ENCODE measurements at places on chromosomes 6 and 20. TPM values are rescaled to one million over a fixed set of nuclear protein-coding genes. Genes with fewer than 3 reads are reported as not detected.

RBM24 gene
- 121 TPM for total RNA-seq

TENT5A gene
- total RNA-seq, result 30.0 TPM

FAM217A gene
- total RNA-seq, result not detected

OOEP gene
- total RNA-seq, result not detected

PLA2G7 gene
- 0.32 TPM for total RNA-seq

HLA-DMA gene
- total RNA-seq, result 38.8 TPM

PBOV1 gene
- not detected for total RNA-seq

KIF25 gene
- total RNA-seq, result 0.44 TPM

MAS1 gene
- not detected for total RNA-seq

OR2H2 gene
- not detected for total RNA-seq

C6orf15 gene
- total RNA-seq, result not detected

PNLDC1 gene
- not detected for total RNA-seq

CCN6 gene
- total RNA-seq, result not detected

ULBP1 gene
- 0.08 TPM for total RNA-seq

TPBG gene
- total RNA-seq, result 9.8 TPM

PSMB9 gene
- total RNA-seq, result 18.6 TPM

PRSS16 gene
- 0.88 TPM for total RNA-seq

EPPIN gene
- total RNA-seq, result 0.68 TPM

ULBP2 gene
- 0.71 TPM for total RNA-seq

FOXQ1 gene
- not detected for total RNA-seq
